CD4-positive, alpha-beta T cell treated with Interleukin-15 for 1 hour (primary cell): ENCODE measurements at places on chromosomes 4 and X.

GRCh38 chrX:6777238-6778002 lies 242.5 kb upstream of the VCX3A start:
- DNase-seq = no peak

- no peak for DNase-seq
Measured at GRCh38 chr4:123643691-123644090, 247.1 kb downstream of the SPRY1 start.

- DNase-seq = no peak
Measured at GRCh38 chrX:47707031-47707780, 48.2 kb upstream of the UXT start.

- DNase-seq = no peak
Measured at GRCh38 chr4:78930016-78930629, 9.1 kb downstream of the PAQR3 start.

DNA sequence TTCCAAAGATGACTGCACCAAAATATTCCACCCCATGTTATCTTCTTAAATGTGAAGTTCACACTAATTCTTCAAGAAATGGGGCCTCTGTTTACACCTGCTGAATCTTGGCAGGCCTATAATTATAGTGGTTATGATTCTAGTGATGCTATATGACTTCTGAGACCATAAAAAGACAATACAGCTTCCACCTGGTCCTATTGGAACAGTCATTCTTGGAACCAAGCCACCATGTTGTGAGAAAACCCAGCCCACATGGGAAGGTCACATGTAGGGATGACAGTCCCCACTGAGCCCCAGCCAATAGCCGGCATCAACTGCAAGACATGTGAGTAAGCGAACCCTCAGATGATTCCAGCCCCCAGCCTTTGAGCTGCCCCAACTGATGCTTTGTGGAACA lies 587.5 kb downstream of the MID1IP1 start:
- DNase-seq = no peak

- DNase-seq = no peak
Measured at GRCh38 chrX:37781081-37781480, 1.2 kb downstream of the CYBB start.

GRCh38 chrX:30892591-30892990 lies 3.5 kb upstream of the TAB3 start:
- DNase-seq = no peak

DNA sequence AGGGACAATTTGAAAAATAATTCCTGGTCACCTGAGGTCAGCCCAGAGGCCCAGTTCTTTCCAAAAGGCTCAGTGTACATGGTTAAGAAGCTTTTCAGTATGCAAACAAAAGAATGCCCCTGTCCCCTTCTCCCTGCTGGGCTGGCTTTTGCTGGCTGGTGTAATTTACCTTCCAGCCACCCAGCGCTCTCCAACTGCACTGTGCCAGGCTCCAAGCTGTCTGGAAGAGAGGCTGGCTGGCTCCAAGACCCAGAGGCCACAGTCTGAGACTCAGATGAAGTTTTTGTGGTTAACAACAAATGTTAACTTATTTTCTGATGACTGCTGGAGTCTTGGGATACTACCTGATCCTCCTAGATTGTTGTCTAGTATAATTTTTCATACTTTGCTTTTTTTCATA lies 11.9 kb upstream of the KIT start:
- no peak for DNase-seq

DNA sequence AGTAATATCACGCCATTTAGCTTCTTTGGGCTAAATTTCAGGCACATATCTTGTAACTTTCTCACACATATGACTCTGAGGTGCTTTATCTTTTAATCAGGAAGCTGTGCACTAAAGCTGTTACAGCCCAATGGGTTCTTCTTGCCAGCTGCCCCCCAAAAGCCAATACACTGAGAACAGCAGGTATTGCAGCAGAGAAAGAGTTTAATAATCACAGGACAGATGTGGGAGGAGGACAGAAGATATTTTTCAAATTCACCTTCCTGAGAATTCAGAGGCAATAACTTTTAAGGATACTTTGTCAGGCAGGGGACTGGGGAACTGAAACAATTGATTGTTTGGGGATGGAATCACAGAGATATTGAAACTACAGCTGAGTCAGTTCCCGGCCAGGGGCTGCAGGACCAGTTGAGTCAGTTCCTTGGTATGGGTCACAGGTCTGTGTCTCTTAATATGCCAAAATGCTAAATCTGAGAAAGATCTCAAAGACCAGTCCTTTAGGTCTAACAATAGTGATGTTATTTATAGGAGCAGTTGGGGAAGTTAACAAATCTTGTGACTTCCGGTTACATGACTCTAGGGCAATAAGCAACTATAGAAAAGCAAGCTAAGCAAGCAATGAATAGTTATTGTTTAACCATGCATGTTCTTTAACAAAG lies 28.1 kb downstream of the DDIT4L start:
- DNase-seq = no peak

DNA sequence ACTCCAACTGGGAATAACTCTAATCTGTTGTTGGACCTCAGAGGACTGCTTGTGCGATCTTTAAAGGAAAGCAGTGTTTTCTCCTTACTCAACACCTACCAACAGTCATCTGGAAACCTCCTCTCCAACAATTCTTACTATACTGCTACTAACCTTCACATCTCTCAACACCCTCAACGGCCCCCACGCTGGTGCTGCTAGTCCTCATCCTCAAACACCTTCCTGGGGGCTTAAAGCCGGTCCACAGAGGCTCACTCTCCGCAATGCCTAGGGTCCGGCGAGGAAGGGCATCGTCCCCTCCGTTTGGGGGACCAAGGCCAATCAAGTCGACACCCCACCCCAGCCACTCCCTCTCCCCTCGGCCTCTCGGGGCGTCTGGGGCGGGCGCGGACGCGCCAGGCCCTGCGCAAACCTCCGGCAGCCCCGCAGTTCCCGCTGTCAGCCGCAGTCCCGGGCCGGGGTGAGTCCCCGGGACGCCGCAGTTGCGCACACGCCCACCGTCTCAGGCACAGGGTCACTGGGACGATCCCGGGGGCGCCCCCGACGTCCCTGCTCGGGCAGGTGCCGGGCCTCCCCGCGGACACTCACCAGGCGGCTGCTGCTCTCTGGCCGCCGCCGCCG lies 418 bp downstream of the TAB3 start:
- DNase-seq = no peak

DNA sequence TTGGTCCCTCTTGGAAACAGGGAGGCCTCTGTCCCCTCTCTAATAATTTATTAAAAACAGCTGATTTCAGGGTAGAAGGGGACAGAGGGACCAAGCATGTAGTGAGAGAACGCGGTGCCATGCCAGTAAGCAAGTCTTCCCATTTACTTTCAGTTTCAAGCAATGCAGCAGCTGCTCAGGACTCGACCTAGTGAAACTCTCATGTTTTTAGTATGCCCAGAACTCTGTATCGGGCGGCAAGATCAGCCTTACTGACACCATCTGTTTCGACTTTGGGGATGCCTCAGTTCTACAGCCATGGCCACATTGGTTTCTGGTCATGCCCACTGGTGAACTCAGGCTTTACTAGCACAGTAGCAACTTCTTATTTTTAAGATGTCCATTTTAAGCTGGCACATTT lies 40.6 kb downstream of the ZNF81 start:
- DNase-seq = no peak

- DNase-seq = no peak
Measured at GRCh38 chr4:78667764-78668163, 108.4 kb upstream of the BMP2K start.

DNA sequence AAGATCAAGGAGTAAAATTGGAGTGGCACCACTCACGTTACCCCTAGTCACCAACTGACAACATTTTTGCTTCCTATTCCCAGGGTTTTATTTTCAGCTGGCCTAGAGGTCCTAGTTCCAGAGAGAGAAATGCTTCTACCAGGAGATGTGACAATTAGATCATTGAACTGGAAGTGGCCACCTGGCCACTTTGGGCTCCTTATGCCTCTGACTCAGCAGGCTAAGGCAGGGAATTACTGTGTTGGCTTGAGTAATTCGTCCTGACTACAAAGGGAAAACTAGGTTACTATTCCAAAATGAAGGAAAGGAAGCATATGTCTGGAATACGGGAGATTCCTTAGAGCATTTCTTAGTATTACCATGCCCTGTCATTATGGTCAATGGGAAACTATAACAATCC lies 831.6 kb upstream of the NDST4 start:
- DNase-seq = no peak

GRCh38 chr4:177077095-177077971 lies 232.3 kb upstream of the NEIL3 start:
- DNase-seq = no peak

GRCh38 chr4:102578819-102579218 lies 77.7 kb downstream of the NFKB1 start:
- DNase-seq = no peak

- no peak for DNase-seq
Measured at GRCh38 chr4:127347936-127348335, 284.8 kb upstream of the INTU start.

GRCh38 chrX:139077281-139078250 lies 366.0 kb upstream of the FGF13 start:
- no peak for DNase-seq

GRCh38 chr4:58658701-58659100 lies 1548.5 kb upstream of the IGFBP7 start:
- no peak for DNase-seq

GRCh38 chr4:52107745-52108144 lies 56.6 kb downstream of the SPATA18 start:
- DNase-seq = no peak

GRCh38 chr4:63214076-63214475 lies 1195.2 kb downstream of the TECRL start:
- DNase-seq = no peak

- no peak for DNase-seq
Measured at GRCh38 chr4:56650262-56651055, 30.6 kb downstream of the HOPX start.

GRCh38 chr4:73021634-73022033 lies 47.9 kb downstream of the COX18 start:
- DNase-seq = no peak

DNA sequence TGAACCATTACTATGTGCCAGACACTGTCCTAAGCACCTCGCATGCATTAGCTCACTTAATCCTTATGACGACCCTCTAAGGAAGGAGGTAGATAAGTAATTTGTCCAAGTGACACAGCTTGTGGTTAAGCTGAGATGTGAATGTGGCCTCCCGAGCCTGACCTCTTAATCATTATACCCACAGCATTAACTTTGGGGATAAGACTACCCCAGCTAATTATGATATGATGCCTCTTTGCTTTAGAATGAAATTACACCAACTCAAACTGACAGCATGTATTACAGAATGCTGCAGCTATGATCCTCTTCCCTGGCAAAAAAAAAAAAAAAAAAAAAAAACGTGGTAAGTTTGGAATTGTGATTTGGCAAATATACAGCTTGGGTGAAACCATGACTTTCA lies 53.5 kb downstream of the APBB2 start:
- no peak for DNase-seq

DNA sequence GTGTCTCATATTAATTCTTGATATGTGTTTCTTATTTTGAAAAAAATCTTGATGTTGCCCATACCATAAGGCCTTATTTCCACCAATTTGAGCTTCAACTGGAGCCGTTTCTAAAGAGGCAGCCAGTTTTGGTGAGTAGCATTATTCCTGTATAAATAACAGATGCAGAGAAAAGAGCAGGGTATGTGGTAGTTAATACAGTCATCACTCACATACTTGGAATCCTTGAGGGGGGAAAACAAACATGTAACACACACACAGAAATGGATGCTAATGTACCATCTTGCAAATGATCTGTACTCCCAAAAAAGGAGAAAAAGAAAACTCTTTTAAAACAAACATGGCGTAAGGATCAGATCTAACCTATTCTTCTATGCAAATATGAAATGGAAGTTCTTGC lies 389.7 kb downstream of the GPM6A start:
- no peak for DNase-seq

DNA sequence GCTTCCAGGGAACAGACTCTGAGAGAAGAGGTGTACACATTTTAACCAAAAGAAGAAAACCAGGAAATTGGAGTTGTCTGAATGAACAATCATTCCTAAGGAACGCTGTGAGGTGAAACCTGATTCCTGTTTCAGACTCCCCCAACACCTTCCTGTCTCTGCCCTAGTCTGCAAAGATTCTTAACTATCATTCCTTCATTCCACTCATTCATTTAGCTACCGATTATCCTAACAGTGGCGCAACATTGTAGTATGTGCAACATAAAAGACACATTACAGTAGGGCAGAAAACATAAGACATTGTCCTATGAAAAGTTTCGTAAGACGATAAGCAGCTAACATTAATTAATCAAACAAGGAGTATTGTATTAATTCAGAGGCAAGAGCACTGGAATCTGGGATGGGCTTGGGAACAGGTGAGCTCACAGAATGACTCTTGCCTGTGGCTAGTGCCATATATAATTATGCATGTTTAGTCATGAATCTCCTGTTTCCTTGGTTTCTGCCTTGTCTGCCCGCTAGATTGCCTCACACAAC lies 23.8 kb upstream of the ADH7 start:
- no peak for DNase-seq

GRCh38 chr4:160265014-160265413 lies 1162.1 kb downstream of the RAPGEF2 start:
- DNase-seq = no peak

DNA sequence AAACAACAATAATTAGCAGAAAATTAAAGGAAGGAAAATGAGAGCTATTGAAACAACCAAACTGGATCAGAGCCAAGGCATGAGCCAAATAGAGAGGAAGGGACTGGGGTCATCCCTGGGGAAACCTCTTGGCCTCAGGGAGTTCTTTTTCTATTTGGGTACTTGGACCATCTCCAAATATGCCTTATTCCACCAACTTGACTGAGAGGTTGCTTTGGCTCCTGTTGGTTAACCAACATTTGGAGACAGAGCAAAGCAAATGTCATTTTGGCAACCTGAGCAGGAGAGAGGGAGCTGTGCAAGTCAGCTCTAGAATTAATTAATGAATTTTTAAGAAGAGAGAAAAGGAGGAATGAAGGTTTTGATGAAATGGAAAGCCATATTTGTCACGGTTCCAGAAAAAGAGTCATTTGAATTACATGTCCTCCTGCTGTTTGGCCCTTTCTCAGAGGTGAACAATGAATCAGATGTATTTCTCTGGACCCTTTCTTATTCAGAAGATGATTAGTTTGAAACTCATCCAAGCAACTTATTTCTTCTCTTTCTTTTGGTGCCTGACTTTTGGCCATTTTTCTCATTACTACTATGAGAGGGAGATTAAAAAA lies 119.1 kb downstream of the CNKSR2 start:
- DNase-seq = no peak

DNA sequence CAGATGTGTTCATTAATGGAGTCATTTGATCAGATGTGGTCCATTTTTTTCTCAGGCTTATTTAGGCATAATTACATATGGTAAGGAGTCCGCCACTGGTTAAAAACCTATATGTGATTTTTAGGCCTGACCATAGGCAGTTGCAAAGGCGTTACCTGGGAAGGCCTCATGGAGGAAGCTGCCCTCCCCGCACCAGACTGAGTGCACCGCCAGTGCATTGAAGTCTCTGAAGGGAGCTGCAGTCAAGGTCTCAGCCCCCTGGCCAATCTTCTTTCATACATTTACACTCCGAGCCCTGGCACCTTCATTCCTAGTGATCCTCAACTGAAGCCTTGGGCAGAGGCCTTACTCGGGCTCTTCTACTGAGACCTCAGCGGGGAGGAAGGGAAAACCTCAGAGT lies 898.2 kb upstream of the AGA start:
- no peak for DNase-seq

GRCh38 chr4:46852800-46853199 lies 56.2 kb downstream of the COX7B2 start:
- DNase-seq = no peak
